Uterine smooth muscle cell (primary cell): ENCODE measurements at places on chromosomes 1 and 21. TPM values are rescaled to one million over a fixed set of nuclear protein-coding genes. Genes with fewer than 3 reads are reported as not detected.

The LCE1E gene
- total RNA-seq, result not detected in 2 replicates

The SESN2 gene
- total RNA-seq, result 41.4 and 67.0 TPM in 2 replicates

The KRTAP26-1 gene
- total RNA-seq, result not detected in 2 replicates

The FYB2 gene
- not detected in 2 replicates for total RNA-seq
